Camera-type eye (tissue), 1 donor: ENCODE measurements at places on chromosomes 7 and 10. TPM values are rescaled to one million over a fixed set of nuclear protein-coding genes. Genes with fewer than 3 reads are reported as not detected.

CUZD1 gene
- total RNA-seq, result 1.3 TPM

PRLHR gene
- total RNA-seq, result not detected

STEAP1 gene
- 10.2 TPM for total RNA-seq

TSPAN12 gene
- 23.3 TPM for total RNA-seq

HTR5A gene
- 0.22 TPM for total RNA-seq

GPC2 gene
- total RNA-seq, result 28.8 TPM

HOXA5 gene
- not detected for total RNA-seq

NUTM2B gene
- total RNA-seq, result 0.66 TPM

NPFFR1 gene
- 9.1 TPM for total RNA-seq

SLC13A4 gene
- 0.60 TPM for total RNA-seq

ADCYAP1R1 gene
- total RNA-seq, result 8.5 TPM
